ENCODE measurements at places on chromosomes 1 and 21. TPM values are rescaled to one million over a fixed set of nuclear protein-coding genes. Genes with fewer than 3 reads are reported as not detected.
A peak's percentile ranks its signal among the peaks of the same experiment; 100 is the strongest.

Gene SPATA17
- 0.23 TPM for polyA plus RNA-seq

Gene XPR1
- 21.4 TPM for polyA plus RNA-seq

- DNase-seq, result no peak
These were observed 53.6 kb downstream of the ADCY10 start for GRCh38 chr1:167860231-167860923.

DNA sequence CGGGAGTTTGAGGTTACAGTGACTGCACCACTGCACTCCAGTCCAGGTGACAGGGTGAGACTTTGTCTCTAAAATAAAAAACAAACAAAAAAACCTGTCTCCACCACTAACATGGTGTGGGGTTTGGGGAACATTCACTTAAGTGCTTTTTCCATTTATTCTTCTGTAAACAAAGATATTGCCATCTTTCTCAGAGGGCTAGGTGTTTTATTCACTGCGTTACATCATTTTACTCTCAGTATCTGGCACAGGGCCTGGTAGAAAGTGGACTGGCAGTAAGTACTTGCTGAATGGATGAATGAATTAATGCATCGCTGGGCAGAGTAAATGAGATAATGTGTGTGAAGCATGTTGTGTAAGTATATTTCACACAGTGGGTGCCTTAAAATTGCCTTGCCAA is 20.1 kb downstream of the KIAA0040 start:
- DNase-seq, result no peak

DNA sequence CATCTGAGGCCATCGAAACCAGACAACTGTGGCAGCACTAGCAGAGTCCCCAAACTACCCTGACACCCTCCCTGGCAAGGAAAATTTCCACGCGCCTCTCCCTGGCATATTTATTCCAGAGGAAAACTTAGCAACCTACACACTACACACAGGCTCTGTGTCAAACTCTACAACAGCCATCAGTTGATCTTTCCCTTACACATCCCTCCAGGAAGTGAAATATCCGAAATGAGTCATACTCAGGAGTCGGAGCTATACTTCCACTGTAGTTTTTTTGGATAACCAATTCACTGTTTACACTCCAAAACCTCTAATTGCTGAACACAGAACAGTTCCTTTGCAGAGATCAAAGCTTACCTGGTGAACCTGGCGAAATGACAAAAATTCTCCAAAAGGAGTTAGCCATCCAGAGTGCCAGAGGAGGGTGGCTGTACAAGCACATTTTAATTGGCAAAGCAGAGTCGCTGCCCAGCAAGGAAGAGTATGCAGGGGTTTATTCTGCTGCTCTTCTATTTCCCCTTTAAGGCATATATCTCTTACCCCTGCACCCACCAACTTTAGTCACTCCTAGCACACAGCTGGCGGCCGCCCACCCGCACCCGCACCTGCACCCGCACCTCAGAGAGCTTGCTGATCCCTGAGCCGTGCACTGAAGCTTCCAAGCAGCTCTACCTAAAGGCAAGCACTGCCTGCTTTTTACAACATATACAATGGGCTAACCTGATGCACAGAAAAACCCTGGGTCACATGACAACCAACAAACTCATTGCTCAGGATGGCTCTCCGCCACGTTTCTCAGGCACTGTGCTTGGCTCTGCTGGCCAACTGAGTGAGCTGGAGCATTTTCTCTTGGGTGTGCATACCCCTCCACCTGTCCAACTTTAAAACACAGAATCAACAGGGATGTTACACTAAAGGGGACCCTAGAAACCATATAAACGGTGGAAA is 54.9 kb downstream of the CAPZB start:
- DNase-seq, result peak; percentile 59

DNA sequence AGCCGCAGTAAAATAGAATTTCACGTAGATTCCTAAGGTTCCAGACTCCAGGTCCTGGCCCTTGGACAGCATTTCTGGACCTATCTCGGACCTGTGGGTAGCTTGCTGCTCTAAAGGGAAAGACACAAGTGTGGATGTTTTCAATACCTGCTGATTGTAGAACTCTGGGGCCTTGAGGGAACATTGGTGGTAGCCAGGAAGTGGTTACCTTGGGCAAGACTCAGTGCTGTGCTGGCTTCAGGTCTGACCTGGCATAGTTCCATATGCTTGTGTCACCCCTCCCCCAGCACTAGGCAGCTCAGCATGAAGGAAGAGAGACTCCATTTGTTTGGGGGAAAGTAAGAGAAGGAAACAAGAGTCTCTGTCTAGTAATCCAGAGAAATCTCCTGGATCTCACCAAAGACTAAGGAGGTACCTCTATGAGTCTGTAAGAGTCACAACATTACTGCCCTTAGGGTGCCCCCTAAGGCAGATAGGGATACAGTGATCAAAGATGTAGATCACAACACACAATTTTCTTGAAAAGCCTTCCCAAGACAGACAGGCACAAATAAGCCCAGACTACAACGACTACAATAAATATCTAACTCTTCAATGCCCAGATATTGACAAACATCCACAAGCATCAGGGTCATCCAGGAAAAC is 398.8 kb downstream of the TGFB2 start:
- peak; percentile 52 for DNase-seq

Gene DPT
- polyA plus RNA-seq, result not detected

- peak; percentile 39 for DNase-seq
These were observed 73.1 kb upstream of the GJB5 start for GRCh38 chr1:34681480-34682451.

Measured in mammary epithelial cell (primary cell).